Esophagus squamous epithelium (tissue), 5 donors: ENCODE measurements at places on chromosomes 4 and X. TPM values are rescaled to one million over a fixed set of nuclear protein-coding genes. Genes with fewer than 3 reads are reported as not detected.

Gene F8A2
- not detected for total RNA-seq

Gene MAGED4
- total RNA-seq: 0.23 TPM

Gene TMEM47
- 11.5 TPM for total RNA-seq

Gene PSAPL1
- total RNA-seq: not detected

Gene HSFX2
- not detected for total RNA-seq

DNA sequence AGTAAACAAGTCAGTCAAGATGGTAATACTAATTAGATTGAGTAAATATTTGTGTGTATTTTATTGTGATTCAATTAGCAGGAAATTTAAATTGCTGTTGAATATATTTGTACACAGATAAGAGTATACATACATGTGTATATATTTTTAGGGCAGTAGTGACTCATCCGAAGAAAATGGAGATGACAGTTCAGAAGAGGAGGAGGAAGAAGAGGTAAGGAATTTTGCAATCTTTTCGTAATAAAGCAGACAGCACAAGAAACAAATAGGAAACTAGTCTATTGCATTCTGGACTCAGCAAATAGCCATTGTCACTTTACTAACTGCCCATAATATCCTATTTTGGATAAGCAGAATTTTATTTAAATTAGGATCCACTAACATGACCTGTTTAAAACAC, 6.6 kb downstream of the IBSP start:
- DNase-seq: no peak

- no peak for DNase-seq
Measured at GRCh38 chr4:152357206-152357605, 178.7 kb downstream of the FBXW7 start.

- no peak for DNase-seq
Measured at GRCh38 chrX:22203186-22203585, 69.5 kb upstream of the CBLL2 start.

DNA sequence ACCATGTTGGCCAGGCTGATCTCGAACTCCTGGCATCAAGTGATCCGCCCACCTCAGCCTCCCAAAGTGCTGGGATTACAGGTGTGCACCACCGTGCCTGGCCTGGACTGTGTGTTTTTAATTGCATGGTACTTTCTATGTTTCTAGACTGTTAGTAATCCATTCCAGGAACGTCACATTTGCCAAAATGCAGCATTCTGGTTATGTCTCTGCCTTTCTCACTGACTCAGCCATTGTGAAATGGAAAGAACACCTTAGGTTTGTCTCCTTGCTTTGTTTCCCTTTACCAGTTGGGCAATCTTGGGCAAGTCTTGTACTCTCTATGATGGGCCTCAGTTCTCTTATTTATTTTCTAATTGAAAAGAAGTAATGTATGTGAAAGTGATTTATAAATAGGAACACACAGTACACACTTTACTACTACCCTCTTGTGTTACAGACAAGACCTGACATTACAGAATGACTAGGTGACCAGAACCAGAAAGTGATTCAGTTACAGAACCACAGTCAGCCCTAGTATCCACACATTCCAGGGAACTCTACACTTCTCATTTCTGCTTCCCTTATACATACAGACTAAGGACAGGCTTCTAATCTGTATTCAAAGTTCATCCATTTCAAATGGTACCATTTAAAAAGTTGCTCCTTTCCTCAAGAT, 187.1 kb downstream of the MGST2 start:
- DNase-seq: no peak

GRCh38 chr4:6258741-6259140, 10.9 kb upstream of the WFS1 start:
- DNase-seq: no peak

DNA sequence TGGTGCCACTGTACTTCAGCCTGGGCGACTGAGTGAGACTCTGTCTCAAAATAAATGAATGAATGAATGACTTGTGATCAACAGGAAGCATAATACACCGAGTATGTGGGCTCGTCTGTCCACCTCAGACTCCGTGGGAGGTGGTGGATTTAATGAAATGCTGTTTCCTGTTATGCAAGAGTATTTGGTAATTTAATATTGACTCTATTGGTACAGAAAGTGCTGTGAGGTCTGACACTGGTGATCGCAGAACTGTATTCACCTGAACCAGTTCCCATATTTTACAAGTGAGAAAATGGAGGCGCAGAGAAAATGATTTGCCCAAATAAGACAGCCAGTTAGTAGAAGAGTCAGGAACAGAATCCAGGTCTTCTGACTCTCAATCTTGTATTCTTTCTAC, 423.3 kb downstream of the RAPGEF2 start:
- DNase-seq: no peak

DNA sequence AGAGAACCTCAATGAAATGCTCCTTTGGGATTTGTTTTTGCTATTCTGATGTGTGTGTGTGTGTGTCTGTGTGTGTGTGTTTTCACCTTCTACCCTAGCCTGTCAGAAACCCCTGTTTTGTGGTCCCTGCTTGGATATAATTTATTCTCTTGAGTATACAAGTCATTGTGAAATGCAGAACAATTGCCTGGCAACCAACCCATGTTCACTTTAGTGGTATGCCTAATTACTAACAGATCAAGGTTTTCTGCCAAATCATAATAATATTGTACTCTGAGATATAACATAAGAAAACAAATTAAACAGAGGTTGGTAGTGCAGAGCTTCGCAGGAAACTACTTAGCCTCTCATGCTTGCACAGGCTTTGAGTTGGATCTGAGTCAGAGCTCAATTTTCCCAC, 7.0 kb upstream of the TET2 start:
- no peak for DNase-seq

DNA sequence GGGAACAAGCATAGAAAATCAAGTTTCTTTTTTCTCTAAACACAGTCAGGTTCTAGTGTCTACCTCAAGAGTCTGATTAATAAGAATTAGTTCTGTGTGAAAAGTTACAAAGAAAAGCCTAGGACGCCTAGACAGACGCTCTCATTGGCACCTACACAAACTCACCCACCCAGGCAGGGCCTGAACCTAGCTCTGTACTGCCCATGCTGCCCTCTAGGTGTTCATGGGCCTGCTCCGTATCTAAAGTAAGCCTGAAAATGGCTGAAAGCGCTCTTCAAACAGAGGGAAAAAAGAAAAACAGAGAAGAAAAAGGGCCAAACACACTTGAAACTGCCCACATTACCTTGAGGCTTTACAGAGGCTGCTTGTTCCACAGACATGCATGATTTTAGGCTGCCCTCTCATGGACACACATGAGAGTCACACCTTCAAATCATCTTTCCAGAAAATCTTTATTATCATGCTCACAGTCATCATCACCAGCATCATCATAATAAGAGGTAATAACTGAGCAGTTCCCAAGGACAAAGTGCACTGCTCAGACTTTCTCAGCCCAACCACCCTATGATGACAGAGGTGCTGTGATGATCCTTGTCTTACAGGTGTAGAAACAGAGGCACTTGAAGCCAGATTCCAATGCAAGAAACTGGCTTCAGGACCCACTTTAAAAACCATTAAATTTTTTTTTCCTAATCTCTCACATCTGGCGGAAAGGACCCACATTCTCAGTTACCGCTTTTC, 49.6 kb downstream of the MAP7D2 start:
- no peak for DNase-seq

DNA sequence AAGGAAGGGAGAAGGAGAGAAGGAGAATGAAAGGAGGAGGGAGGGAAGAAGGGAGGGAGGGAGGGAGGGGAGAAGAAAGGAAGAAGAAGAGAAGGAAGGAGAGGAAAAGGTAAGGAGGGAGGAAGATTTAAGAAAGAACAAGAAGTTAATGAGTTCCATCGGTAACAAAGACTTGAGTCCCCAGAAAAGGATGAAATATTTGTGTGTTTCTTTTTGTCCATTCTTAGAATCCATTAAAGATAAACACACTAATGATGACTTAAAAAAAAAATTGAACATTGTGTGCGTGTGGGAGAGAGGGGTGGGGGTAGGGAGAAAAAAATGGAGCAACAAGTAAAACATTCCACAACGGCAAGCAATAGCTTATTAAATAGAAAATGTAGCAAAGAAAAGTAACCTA, 131.4 kb downstream of the THOC2 start:
- no peak for DNase-seq
